NCI-H226 (cell line): ENCODE measurements at places on chromosomes 3 and 15.

GRCh38 chr3:33581666-33582065, 136.4 kb downstream of the CLASP2 start:
- DNase-seq, result no peak

DNA sequence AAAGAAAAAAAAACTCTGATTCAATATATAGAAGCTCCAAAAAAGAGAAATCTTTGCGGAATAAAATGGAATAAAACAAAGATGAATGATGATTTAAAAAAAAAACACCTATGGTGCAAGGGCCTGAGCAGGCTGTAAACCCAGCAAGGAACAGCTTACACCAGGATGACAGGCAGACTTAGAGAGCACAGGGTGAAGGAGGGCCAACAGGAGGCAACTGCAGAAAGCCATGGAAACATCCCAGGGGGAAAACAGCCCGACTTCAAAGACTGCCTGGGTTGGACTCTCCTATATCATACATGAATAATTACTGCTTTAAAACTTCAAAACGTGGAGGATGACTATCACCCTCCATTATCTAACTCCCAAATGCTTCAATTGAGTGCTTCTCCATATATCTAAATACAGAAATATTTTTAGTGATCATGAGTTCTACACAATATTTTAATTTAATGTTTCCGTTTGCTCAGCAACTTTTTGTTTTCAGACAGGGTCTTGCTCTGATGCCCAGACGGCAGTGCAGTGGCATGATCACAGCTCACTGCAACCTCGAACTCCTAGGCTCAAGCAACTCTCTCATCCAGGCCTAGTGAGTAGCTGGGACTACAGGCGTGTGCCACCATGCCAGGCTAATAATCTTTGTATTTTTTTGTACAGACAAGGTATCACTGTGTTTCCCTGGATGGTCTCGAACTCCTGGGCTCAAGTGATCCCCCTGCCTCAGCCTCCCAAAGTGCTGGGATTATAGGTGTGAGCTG, 456.2 kb downstream of the TBL1XR1 start:
- no peak for DNase-seq

DNA sequence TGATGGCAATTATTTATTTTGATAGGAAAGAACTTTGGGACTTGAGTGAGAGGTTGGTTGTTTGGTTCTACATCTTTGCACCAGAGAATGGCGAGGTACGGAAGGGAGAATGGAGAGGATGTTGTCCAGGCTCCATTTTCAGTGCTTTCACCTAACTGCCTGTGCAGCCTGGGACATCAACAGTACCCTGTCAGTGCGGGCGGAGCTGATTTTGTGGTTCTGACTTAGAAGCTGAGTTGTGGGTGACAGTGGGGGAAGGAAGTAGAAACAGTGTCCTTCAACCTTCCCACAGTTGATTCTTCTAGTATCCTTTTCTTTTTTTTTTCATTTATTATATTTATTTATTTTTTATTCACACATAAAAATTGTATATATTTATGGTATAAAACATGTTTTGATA, 95.3 kb downstream of the TIGIT start:
- no peak for DNase-seq

- no peak for DNase-seq
Observed at GRCh38 chr3:144915202-144915601, 943.6 kb downstream of the DIPK2A start.

DNA sequence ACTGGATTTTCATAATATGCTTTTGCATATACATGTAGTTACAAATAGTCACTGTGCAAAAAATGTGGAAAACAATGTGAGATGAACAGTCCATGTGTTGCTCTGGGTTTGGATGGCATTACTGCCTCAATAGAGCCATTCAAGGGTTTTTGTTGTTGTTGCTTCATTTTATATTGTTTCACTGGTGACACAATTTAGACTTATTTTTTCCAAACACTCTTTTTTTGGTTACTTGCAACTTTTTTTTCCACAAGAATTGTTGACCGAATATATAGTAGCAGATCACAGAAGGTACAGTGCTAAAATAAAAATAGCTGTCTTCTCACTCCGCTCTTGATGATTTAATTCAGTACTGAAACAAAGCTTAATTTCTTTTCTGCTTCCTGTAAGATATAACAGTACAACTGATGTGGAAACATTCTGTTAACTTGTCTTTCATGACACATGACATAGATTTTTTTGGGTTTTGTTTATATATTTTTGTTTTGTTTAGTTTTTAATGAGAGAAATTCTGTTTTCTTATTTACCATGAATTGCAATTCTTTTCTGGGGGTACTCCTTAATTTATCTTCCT, 618.6 kb downstream of the NAALADL2 start:
- no peak for DNase-seq

- DNase-seq, result no peak
Observed at GRCh38 chr3:50559702-50560101, 7.8 kb downstream of the C3orf18 start.

GRCh38 chr3:195063581-195064193, 207.3 kb downstream of the XXYLT1 start:
- DNase-seq, result no peak

DNA sequence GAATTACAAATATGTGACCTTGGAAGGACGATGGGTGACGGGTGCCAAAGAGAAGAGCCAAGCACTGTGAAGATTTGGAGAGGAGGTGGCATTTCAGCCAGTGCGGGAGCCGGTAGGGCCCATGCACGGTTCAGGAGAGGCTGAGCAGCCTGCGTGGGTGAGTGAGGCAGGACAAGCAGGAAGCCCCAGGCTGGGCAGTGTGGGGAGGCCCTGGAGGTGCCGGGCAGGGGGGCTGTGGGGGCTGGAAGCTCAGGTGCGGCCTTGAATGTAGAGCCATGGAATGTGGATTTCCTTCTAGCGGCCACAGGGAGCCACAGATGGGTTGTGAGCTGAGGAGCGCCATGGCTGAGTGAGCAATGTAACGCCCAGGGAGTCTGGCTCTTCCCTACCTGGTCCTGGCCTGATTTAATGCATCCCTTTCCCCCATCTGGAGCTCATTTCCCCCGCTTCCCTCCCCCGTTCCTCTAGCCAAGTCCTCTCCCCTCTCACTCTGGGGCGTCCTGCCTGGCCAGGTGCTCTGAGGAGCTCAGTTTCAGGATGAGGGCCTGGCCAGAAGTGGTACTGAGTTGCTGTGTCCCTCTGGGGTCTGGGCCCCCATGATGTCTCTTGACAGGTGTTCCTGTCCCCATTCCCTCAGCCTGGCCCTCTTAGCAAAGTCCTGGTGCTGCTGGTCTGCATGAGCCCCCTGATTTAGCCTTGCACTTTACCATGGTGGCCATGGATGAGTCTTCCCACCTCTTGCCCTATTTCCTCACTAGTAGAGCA, 41.8 kb upstream of the IQSEC1 start:
- DNase-seq, result no peak

- DNase-seq, result no peak
Observed at GRCh38 chr3:86880066-86880465, 110.9 kb downstream of the VGLL3 start.

DNA sequence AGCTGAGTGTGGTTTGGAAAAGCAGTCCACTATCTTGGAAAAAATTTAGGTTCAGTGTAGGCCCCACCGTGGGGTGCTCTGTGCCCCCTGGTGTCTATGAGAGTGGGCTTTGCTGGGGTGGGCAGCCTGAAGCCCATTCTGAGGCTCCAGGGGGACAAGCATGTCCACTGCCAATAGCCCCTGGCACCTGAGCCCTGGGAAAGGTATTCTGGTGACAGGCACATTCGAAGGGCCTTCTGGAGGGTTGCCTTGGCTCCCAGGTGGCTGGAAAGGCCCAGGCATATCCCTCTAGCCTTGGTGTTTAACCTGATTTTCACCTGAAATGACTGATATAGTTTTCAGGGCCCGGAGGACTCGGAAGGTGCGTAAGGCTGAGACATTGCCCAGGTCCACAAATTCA, 36.1 kb downstream of the SCN5A start:
- DNase-seq, result no peak

DNA sequence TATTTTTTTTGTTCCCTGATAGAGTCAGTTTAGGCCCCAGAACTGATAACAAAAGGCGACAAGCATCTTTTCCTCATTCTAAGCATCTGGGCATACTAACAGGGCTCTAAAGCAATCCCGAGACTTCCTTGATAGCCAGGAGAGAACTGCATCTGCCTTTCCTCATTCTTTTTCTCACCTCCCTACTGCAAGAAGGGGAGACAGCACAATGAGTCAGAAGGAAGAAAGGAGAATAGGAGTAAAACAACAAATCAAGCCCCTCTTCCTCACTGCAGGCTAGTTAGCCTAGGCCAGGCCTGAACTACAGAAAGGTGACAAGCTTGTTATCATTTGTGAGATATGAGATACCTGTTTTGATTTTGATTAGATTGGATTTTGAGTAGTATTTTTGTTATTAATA, 97.9 kb downstream of the NAALADL2 start:
- peak; percentile 16 for DNase-seq

DNA sequence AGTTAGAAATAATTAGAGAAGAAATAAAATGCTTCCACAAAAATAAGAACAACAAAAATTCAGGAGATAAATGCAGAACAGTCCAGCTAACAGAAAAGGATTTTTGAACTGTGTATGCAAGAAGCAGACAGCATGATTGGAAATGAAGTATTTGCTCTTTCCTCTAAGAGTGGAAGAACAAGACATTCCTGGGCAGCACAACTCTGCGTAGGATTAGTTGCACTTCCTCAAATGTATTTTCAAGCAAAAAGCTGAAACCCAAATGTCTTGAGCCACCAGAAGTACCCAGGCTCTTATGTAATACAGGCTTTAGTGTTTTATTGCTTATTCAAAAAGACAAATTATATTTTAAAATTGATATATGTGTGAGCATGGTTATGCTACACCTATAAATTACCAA, 127.2 kb downstream of the ZBTB20 start:
- DNase-seq, result no peak

- no peak for DNase-seq
Observed at GRCh38 chr3:186267758-186268157, 94.3 kb downstream of the DGKG start.

GRCh38 chr3:124923833-124924232, 10.7 kb downstream of the MUC13 start:
- no peak for DNase-seq

DNA sequence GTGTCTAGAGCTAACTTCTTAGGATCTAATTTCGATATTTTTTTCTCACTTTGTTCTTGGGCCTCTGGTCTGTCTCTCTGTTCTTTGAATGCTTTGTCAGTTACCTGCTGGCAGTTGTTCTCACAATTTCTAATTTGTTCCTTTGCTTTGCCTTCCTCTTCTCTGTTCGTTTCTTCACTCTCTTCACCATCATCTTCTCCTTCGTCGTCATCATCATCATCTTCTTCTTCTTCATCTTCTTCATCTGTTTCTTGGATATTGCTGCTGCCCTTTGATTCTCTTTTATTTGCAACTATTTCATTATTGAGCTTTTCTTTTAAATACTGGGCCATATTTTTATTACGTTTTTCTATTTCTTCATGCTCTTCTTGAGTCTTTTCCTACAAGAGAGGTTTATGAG, 2.7 kb downstream of the LMOD3 start:
- DNase-seq, result no peak

GRCh38 chr3:99842826-99843589, 25.3 kb downstream of the CMSS1 start:
- peak; percentile 31 for DNase-seq

- no peak for DNase-seq
Observed at GRCh38 chr3:15032650-15033049, 32.5 kb downstream of the MRPS25 start.

- DNase-seq, result peak; percentile 9
Observed at GRCh38 chr15:39728845-39729244, 53.8 kb downstream of the FSIP1 start.

DNA sequence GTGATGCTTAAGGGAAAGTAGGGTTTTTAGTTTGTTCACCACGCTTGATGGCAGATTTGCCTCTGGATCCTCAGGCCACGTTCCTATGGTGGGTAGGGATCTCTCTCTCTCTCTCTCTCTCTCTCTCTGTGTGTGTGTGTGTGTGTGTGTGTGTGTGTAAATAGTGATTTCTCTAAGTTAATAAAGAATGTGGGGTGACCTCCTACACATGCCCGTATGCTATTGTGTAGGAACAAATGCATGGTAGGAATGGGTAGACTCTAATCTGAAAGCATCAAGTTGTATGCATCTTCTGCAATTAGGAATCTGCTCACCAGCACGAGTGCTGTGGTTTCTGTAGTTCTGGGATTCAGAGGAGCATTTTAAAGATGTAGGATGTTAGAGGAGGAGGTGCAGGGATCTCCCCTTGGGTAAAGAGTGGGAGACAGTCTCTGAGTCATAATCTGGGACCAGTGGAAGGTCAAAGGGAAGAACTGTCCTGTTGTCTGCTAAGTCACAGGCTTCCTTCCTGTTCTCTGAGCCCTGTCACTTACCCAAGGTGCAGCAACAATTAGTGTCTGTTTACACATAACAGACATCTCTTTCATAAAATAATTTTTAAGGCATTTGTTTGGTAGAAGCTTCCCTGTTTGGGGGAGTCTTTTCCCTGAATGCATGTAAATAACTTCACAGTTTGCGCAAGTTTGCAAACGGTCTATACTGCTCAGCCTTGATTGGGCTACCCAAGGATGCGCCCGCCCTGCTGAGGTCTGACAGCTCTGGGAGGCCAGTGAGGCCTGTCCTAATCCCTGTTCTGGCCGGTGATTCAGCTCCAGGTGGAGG, 139.8 kb downstream of the IGF1R start:
- DNase-seq, result peak; percentile 53

DNA sequence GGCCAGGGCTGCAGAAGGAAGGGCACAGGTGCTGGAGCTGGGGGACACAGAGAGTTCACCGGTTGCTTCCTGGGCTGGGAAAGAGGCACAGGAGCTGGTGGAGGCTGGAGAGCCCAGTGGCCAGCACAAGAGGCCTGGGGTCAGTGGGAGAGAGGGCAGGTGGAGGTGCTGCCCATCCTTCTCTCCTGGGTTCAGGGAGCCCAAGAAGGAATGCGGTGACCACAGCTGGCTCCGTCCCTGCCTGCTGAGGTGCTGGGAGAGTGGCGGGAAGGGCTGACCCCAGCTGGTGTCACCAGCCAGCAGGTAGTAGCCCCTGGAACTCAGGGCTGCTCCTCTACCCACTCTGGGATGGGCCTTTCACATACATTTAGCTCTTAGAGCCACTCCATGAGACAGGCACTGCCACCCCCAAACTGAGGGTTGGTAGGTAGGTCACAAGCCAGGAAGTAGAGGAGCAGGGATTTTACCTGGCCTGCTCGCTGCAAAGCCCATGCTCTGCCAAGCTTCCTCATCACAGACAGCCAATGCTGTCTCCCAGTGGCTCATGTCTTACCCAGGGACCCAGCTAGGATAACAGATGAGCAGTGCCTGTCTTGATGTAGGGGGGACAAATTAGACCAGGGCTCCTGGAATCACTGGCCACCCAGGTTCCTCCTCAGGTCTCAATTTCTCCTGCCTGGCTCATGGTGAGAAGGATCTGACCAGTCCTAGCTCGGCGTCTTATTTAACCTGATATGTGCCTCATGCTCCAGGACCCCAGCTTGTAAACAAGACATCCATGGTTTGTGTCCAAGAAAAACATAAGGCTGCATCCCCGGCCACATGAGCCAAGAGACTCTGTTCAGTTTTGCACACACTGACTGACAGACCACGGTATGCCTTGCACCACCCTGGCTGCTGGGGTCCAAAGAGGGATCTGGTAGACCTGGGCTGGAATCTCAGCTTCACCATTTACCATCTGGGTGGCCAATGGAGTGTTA, 119.2 kb downstream of the CORO2B start:
- DNase-seq, result no peak
